ENCODE measurements at places on chromosomes 6 and 20.

GRCh38 chr20:56359212-56360132 lies 698 bp downstream of the FAM210B start:
- DNase-seq = peak; percentile 84

DNA sequence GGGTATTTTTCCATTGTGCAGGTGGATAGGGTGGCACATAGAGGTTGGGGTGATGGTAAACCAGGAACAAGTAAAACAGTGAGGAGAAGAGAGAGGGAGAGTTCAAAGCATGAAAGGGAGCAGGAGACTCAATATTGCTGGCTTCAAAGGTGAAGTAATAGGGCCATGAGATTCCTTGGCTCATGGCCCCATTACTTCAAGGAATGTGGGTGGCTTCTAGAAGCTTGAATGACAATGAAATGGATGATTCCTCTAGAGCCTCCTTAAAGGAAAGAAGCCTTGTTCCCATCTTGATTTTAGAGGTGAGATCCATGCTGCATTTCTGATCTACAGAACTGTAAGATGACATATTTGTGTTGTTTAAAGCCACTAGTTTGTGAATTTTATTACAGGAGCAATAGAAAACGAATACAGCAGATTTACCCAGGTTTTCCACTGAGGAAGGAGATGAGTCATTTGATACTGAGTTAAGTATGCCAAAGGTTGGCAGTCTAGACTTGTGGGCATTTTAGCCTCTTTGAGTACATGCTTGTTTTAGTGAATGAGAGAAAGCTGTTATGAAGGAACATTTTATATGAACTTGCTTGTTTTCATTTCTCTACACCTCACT lies 110.4 kb downstream of the PLCB4 start:
- DNase-seq = no peak

GRCh38 chr6:1873781-1874180 lies 264.1 kb downstream of the FOXC1 start:
- peak; percentile 19 for DNase-seq

DNA sequence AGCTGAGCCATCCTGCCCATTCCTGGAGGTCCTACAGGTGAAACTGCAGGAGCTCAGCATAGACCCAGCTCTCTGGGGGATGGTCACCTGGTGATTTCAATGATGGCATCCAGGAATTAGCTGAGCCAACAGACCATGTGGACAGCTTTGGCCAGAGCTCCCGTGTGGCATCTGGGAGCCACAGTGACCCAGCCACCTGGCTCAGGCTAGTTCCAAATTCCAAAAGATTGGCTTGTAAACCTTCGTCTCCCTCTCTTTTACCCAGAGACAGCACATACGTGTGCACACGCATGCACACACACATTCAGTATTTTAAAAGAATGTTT lies 44.0 kb downstream of the SIRPA start:
- no peak for DNase-seq

DNA sequence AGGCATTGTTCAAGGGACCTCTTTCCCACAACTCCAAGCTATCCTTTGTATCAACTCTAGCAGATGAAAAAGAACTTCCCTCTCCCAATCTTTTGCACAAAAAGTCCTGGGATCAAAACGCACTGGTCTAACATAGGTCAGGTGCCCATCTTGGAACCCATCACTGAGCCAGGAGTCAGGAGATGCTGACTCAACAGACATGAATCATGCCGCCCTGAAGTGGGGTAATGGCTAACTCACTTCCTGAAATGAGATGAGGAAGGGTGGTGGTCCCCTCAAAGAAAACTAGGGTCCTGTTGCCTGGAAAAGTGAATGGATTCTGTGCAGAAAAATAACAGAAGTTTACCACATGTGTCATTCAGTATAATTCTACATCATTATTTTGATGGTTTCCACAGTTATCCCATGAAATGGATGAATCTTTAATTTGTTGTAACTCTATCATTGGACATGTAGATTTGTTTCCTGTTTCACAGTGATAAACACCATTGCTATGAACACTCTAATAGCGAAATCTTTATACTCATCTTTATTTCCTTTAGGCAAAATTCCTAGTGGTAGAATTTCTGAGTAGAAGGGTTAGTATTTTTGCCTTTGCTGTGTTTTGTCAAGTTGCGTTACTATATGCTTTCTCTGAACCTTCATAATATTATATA lies 151.3 kb downstream of the SLC16A10 start:
- DNase-seq = no peak

- DNase-seq = peak; percentile 62
Observed at GRCh38 chr20:12824328-12825225, 184.2 kb upstream of the SPTLC3 start.

- no peak for DNase-seq
Observed at GRCh38 chr6:15077006-15077405, 168.9 kb upstream of the JARID2 start.

GRCh38 chr6:49841424-49841823 lies 24.9 kb downstream of the CRISP1 start:
- DNase-seq = no peak

DNA sequence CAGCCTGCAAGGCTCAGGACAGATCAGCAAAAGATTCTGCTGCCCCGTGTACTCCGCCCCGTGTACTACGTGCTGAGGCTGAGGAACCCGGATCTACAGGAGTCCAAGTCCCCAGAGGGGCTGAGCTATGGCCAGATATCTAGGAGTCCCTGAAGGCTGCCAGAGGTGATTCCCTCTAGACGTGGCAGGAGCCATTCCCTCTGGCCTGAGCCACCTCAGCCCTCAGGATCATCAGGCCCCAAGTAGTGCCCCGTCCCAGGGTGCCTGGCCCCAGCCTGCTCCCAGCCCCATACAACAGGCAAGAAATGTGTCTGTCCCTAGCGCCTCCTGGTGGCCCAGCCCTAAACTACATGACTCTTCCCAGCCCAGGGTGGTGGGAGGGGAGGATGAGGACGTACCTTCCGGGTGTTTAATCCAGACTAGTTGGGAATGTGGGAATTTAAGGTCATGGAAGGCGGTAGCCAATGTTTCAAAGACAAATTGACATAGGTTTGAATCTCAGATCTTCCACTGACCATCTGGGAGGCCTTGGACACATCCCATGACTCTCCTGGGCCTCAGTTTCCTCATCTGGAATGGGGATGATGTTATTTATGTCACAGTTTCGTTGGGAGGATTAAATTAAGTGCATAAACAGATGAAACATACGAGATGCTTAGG lies 49.4 kb upstream of the PTPN1 start:
- peak; percentile 90 for DNase-seq

DNA sequence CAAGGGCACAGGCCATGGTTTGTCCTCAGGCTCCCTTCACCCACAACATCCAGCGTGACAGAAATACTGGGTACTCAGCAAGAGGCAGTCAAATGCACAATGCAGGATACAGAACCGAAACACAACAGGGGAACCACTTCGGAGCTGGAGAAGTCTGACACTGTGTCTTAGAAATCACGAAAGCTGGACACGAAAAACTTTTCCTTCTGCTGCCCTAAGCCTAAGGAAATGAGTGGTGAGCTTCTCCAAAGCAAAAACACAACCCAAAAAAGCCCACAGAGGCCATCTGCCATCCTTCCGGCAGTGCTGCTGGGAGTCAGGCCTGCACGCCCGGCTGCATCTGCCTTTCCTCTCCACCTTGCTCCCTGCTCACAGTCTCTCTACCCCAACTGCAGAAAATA lies 106.3 kb downstream of the SLC23A2 start:
- DNase-seq = no peak

GRCh38 chr20:55515832-55516231 lies 489.5 kb downstream of the CBLN4 start:
- DNase-seq = no peak

- DNase-seq = no peak
Observed at GRCh38 chr6:135162678-135163439, 18.2 kb upstream of the MYB start.

DNA sequence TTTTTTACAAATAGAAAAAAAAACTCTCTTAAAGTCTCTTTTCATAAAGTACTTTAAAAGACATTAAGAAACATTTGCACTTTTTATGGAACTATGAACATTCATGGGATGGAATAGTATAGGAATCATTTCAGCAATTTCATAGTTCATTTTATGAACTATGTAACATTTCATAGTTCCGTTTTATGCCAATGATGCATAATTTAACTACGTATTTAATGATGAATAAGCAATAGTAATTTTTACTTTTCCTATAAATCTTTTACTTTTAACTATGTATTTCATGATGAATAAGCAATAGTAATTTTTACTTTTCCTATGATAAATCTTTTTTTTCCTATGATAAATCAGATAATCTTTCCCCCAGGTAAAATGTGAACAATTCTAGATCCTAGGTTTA lies 47.7 kb downstream of the FAM184A start:
- no peak for DNase-seq

DNA sequence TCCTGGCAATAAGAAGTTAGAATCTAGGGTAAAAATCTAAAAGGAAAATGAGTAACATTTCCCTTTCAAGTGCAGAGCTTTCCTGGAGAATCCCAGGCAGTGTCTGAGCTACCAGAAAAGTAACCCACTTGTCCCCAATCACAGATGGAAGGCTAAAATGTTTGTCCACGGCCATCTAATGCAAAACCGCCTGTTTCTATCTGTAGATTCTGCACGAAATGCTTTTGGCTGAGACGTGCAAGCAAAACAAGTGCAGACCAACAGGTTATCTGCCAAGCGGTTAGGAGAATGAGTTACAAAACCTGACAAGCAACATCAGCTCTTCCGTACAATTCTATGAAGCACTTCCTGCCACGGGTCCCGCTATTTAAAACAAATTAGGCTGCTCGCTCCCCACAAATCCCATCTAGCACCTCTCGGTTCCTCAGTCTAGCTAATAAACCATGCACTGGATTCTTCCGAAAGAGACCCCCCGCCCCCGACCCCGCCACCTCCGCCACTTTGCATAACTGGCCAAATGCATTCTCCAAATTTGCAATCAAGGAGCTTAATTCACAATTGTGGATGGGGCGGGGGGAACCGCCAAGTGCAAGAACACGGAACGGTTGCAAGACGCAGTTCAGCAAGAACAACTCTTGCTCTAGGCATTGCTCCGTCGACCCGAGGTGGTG lies 1.4 kb downstream of the ELOVL5 start:
- peak; percentile 74 for DNase-seq

GRCh38 chr6:123898665-123899064 lies 95.0 kb downstream of the NKAIN2 start:
- DNase-seq = no peak

GRCh38 chr20:58097429-58097828 lies 131.0 kb downstream of the ANKRD60 start:
- no peak for DNase-seq

- DNase-seq = no peak
Observed at GRCh38 chr20:59005523-59006166, 1.4 kb downstream of the CTSZ start.

GRCh38 chr20:51512645-51513044 lies 29.9 kb downstream of the NFATC2 start:
- no peak for DNase-seq

DNA sequence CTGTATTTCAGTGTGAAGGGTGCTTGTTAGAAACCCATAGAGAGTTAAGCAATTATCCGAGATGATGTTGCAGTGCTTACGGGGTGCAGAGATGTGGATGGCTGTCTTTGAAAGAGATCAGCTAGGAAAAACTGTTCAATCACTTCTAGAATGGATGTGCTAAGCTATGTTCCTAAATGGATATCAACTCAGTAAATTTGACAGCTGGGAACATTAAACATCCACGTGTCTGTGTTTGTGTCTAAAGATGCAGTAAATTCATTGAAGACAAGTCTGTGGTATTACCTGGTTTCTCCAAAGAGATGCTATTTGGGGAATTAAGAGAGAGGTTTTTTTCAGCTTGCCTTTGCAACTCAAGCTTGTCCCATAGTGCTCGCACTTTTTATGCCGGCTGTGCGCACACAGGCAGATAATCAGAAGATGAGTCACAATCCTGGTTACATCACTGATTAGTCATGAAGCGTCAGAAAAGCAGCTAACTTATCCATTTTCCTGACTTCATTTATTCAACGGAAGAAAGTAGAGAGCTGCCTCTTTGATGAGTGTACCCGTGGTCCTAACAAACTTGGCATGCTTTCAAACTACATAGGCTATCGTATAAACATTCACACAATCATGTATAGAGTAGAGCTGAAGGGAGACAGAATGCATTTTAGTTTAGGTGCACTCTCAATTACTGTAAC lies 691.7 kb upstream of the SLC35B3 start:
- no peak for DNase-seq

GRCh38 chr6:122289762-122290539 lies 109.5 kb upstream of the HSF2 start:
- DNase-seq = peak; percentile 58

DNA sequence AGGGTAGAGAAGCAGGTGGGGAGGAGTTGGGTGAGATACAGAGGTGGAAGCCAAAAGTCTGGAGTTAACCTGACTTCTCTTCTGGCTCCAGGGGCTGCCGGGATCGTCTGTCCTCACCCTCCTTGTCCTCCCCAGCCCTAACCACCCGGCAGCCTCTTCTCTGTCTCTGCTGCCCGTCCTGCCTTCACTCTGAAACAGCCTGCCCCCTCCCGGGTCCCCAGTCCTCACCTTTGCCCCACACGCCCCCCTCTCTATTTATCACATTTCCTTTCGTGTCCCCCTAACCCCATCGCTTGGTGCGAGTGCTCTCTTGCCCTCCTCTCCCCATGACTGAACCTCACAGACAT lies 5.7 kb downstream of the RING1 start:
- no peak for DNase-seq

GRCh38 chr20:57399587-57400155 lies 8.5 kb downstream of the RBM38 start:
- DNase-seq = no peak

DNA sequence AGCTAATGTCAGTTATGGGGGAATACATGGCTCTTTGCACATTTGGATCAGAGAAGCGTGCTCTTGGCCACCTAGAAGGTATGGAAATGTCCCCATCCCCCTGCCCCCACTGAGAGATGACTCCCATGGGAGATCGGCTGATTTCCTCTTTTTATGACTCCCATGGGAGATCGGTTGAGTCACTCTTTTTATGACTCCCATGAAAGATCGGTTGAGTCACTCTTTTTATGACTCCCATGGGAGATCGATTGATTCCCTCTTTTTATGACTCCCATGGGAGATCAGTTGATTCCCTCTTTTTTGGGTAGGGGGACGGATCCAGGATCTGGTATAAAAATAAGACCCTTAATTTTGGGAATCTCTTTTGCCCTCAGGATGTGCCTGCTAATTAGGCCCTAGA lies 10.3 kb upstream of the TAAR9 start:
- no peak for DNase-seq

DNA sequence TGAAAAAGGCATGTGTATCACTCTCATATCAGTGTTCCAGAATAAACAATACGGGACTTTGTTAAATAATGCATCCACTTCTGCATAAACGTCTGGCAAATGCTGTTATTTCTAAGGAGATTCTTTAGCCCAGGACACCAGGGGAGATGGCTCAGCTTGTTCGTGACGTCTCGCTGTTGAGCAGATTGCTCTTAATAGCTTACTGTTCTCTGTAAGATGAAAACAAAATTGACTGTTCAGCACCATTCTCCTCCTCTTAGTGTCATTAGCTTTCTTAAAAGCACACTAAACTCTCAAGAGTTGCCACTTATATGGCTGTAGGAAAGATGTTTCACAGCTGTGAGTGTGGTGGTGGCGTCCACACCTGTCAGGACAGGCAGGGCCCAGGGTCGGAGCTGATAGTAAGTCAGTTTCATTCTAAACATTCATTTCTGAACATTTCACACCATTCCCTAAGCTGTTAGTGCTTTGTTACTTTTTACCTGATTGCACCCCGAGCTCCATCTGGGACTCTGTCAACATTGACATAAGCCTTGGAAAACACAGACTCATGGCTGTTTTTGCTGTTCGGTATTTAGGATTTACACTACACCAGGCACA lies 132.1 kb downstream of the ZDHHC14 start:
- no peak for DNase-seq
